ENCODE measurements at places on chromosomes 7 and 10.
A peak's percentile ranks its signal among the peaks of the same experiment; 100 is the strongest.

- DNase-seq, result no peak
Observed at GRCh38 chr7:2030475-2031450, 202.0 kb downstream of the MAD1L1 start.

DNA sequence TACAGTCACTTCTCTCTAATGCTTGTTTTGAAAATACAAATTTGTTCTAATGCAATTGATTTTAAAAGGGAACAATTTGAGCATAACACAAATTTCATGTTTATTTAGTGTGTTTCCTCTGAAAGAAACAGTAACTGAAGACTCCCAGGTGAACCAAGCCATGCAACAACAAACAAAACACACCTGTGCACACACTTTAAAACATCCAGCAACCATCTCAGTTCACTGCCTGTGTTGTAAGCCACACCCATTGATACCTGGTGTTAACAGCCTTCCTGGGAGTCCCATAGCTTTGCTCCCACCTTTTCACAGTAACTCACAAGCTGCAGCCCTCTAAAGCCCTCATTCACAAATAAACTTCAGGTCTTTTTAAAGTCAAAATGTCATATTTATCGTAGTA, 89.3 kb downstream of the DOCK4 start:
- DNase-seq, result no peak

GRCh38 chr7:47907981-47908616, 40.2 kb downstream of the PKD1L1 start:
- DNase-seq, result no peak

DNA sequence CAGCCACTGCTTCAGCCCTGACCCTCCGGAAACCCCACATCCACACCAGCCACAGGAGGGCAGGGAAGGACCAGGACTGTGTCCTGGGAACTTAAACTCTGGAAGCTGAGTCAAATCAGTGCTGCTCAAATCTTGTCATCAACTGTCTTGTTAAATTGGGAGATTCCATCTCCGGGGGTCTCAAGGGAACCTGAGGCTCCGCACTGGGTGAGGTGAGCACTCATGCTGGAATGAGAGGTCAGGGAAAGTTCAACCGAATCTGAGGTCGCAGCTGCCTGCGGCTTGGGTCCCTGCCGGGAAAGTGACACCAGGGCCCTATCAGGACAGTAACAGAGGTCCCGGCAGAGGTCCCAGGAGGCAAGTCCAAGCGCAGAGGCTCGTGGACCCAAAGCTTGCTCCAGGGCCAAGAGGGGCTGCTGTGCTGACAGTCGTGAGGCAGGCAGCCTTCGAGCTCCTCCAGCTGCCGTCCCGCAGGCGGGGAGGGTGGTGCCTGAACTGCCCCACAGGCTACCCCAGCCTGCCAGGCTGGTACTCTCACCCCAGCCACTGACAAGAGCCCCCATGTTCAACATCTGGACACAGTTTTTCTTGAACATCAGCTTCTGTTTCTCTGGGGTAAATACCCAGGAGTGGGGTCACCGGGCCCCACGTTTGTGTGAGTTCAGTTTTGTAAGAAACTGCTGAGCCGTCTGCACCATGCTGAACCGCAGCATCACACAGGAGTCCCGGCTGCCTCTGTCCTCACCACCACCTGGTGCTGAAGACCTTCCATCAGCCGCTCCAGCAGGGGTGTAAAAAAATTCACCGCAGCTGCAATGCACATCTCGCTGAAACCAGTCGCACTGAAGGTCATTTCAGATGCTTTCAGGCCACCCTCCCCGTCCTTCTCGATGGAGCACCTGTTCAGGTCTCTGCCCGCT, 101.0 kb downstream of the DIP2C start:
- DNase-seq, result no peak

DNA sequence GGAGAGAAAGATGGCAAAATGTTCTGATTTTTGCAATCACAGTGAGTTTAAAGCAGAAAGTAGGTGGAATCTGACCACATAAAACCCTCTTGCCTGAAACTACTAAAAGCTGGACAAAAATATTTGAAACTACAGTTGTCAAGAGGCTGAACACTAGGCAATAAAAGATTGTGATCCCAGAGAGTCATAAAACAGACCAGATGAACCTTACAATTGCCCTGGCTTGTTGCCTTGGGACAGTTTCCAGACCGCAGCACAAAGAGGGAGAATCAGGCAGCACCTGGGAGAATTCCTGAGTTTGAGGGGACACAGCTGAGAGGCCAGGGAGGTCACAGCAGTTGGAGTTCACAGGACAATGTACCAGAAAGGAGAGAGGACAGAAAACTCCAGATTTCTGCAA, 107.3 kb upstream of the NANOS1 start:
- no peak for DNase-seq

DNA sequence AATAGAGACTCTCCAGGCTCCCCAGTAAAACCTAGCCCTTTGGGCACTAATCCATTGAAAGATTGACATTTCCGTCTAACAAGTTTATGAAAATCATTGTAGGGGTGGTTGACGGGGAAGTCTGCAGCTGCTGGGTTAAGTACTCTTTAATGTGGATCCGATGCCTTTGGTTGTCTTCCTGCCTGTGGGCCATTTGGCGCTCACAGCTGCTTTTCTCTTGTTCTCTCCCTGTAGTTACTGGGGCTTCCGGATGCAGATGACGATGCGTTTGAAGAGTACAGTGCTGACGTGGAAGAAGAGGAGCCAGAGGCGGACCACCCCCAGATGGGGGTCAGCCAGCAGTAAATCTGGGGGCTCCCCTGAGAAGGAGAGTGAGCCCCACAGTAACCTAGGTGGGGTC, 22.4 kb downstream of the MTURN start:
- DNase-seq, result no peak

- no peak for DNase-seq
Observed at GRCh38 chr7:2165610-2166594, 66.8 kb downstream of the MAD1L1 start.

- DNase-seq, result no peak
Observed at GRCh38 chr7:95725205-95725604, 47.1 kb upstream of the DYNC1I1 start.

DNA sequence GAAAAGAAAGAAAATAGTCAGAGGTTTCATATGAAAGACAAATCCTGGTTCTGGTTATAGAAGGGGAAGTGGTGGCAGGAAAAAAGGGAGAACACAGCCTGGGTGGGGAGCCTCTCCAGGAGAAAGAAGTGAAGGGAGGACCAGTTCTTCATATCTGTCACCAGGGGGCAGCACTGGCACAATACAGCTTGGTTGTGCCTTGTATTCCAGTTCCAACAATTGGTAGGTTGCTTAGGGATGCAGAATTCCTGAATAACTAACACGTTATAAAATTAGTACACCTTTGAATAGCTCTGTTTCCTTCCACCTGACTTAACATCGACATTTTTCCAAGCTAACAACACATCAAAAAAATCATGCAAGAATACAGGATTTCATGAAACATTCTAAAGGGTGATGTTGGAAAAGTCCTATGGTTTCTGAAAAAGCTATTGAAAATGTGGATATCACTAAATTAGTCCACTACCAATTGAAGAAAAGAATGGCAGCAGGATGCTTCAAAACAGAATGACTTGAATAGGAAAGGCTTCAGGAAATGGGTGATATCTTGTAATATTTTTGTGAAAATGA, 52.9 kb downstream of the CYP26A1 start:
- peak; percentile 60 for DNase-seq

DNA sequence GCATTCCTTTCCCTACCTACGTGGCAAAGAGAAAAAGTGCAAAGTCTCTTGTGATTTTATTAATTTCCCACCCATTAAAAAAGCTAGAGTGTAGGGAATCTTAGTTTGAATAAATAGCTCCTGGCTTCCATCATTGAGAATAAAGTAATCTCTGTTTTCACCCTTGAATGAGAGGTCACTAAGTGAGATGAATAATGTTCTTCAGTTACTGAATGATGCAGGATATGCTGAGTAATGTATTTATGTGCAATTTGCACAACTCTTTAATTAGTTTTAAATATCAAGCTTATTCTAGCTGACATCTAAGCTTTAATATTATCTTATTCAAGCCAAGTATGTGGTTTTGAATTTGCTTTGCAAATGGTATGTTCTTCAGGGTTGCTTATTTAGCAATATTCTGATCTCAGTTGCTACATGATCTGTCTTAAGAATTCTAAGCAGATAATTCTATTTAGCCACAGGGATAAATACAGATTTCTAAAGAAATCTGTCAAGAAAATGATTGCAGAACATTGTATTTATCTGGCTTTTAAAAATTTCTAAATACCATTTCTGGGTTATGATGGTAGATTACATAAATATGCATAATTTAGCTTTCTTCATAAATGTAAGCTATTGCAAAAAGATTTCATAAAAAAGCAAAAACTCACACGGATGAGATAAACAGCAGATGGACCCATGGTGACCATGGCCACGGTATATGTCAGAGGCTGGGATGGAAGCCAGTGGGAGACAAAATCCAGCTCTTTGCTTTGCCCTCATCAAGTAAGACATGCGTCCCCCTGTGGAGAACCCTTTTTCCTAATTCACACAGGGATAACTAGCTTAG, 141.0 kb downstream of the MACC1 start:
- no peak for DNase-seq

DNA sequence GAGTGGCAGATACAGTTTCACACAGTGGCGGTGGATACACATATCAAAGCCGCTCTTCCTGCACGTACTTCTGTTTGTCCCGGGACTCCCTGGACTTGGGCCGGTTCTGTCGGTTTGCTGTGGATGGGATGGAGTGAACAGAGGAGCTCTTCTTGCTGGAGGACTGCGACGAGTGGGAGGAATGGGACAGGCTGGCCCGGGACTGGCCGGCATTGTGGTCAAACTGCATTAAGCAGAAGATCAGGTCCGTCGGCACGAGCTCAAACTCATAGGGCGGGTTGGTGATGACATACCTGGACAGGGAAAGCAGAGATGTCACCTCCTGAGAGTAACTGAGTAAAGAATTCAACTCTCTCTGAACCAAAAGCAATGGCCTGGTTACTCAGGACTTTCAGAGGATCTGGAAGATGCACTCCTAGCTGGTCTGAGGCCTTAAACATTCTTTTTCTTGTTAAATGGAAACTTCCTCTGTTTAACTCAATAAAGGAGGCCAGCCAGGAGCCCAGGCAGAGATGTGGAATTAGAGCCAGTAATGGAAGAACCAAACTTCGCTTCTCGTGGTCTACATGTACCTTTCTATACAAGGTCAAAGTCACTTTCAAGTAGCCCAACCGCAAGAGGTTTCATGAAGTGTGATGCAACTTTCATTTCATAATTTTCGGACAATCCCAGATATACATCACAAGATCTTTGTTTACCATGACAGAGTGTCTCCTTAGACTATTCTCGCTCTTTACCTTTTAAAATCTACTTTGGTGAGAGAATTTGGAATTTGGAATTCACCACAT, 750.2 kb downstream of the KCNMA1 start:
- no peak for DNase-seq

- no peak for DNase-seq
Observed at GRCh38 chr10:30536578-30536977, 93.0 kb downstream of the LYZL2 start.

DNA sequence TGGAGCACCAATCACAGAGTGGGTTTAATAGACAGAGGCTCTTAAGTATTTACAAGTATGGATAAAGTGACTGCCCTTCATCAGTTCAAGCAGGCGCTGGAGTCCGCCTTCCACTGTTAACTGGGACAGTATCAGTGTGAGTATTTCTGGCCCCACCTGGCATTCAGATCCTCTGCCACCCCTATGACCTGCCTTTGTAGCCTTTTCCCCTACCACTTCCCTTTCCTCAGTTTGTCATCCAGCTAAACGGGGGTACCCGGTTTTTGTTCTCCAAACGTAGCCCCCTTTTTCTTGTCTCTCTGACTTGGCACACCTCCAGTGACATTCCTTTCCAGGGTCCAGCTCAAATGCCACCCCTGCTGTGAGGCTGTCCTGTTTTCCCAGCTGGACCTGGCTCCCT, 134.4 kb downstream of the SNX10 start:
- DNase-seq, result no peak

DNA sequence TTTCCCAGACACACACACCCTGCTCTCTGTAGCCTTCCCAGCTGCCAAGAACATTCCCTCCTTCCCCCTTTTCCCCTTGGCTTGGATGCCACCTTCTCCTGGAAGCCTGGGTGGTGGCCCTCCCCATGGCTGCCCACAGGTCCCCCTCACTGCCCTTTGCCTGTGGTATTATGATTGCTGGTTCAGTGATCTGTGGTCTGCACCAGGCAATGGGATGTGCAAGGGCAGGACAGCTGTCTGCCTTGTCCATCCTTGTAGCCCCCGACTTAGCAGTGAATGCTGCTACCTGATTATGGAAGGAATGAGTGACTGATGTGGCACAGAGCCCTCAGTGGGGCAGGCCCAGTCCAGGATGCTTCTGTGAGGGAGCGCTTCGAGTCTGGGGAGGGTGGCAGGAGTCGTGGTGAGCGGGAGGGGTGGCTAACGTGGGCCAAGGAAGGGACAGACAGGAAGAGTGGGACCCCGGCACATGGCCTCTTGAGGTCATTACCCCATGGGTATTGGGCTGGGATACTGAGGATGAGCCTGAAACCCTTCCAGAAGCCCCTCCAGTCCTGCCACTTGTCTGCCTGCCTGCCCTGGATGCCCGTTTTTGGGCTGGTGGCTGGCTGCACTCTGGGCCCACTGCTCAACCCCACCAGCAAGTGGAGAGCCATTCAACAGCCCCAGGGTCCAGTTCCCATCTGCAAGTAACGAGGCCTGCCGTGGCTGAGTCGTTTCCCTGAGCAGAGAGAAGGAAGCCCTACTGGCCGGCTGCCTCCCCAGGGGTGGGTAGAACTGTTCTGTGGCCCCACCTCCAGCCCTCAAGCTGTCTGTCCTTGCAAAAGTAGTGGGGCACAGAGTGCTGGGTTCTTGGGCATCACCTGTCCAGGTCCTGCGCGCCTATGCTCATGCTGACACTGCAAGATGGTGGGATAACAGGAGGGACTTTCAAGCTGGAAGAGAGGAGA, 8.8 kb downstream of the CHST3 start:
- DNase-seq, result no peak

GRCh38 chr7:152969839-152970238, 210.3 kb downstream of the ACTR3B start:
- DNase-seq, result no peak

DNA sequence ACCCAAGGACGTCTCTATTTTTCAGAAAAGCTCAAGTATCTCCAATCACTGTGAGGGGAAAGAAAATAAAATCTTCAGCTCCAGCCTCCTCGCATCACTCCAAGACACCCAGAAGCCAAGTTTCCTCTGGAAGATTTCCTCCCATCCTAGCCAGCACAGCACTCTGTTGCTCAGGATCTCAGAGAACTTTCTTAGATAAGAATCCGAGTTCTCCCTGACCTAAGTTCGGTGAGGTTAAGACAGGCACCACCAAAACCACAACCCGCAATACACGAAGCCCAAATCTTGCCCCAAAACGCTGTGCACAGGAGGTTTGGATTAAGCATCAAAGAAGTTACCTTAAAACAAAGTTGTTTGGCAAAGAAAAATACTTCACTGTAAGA, 4.2 kb downstream of the FAM53B start:
- no peak for DNase-seq

DNA sequence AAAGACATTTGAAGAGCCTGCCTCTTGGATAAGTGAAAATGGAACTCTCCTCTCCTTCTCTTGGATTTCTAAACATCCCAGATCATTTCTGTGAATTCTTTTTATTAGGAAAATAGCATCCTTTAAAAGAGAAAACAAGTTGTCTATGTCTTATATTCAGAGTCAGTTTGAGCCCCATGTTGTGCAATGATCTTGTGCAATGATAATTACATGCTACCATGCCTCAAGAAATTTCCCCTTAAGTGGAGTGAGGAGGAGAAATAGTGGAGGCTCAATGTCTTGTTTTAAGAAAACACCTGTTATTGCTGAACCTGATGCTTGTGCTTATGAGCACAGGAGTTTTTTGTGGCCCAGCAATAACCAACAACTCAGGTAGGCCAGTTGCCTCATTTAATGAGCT, 103.6 kb downstream of the NPSR1 start:
- no peak for DNase-seq

All from activated CD8-positive, alpha-beta memory T cell treated with anti-CD3 and anti-CD28 coated beads, Interleukin-2, amount 50 U/mL, for 48 hours (primary cell).